ENCODE measurements at places on chromosomes 6 and 20.

DNA sequence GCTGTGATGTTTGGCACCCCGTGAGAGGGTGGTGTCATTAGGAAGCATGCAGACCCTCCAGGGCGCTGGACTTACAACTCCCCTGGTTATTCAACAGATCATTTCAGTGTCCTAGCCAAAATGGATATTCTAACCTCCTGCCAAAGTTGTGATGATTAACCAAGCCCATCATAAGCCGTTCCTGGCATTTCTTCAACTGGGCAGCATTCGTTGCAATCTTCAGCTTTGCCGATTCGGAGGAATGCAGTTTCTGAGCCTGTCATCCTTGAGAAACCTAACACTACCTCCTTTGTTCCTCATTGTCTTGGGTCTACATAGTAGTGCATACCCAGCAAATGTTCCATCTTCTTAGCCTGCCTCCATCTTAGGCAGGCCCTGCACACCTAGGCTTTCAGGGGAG, 79.2 kb upstream of the MAP3K4 start:
- DNase-seq, result no peak

DNA sequence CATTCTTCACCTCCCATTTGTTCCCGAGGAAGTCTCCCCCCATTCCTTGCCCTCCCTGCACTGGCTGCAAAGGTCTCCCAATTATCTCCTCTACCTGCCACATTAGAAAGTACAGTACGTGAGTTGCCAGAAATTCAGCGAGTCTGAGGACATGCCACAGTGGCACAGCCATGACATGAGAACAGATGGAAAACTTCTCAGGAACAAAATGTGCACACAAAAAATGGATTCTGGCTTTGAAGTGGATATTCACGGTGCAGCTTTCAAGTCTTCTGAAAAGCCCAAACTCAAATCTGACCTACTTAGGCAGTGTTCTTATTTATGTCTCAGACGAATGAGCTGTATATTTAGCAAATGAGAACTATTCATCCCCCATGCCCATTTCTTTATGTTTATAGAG, 269.1 kb upstream of the ARID1B start:
- DNase-seq, result no peak

DNA sequence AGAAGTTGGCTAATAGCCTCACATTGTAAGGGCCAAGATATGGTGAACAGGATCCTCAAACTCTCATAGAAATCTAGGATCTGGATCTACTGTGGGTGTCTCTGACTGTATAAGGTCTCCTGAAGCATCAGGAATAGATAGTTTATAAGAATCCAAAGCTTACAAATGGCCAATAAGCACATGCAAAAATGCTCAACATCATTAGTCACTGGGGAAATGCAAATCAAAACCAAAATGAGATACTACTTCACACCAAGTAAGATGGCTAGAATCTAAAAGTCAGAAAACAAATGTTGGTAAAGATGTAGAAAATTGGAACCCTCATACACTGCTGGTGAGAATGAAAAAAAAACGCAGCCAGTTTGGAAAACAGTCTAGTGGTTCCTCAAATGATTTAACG, 14.3 kb upstream of the RNF182 start:
- DNase-seq, result no peak

DNA sequence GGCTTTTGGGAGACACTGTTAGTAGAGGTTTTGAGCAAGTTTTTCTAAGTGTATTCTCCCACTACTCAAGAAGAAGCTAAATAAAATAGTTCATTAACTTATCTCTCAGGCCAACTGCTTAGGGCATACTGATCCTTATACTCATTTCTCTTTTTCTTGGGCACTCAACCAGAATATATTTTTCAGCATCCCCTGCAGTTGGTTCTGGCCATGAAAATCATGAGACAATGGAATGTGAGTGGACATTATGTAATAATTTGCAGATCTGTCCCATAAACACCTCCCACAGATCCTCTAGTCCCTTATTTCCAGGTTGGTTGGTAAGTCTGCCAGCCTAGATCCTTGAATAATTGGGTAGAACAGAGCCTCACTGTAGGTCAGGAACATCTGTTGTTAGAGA, 136.7 kb downstream of the AIG1 start:
- DNase-seq, result no peak

DNA sequence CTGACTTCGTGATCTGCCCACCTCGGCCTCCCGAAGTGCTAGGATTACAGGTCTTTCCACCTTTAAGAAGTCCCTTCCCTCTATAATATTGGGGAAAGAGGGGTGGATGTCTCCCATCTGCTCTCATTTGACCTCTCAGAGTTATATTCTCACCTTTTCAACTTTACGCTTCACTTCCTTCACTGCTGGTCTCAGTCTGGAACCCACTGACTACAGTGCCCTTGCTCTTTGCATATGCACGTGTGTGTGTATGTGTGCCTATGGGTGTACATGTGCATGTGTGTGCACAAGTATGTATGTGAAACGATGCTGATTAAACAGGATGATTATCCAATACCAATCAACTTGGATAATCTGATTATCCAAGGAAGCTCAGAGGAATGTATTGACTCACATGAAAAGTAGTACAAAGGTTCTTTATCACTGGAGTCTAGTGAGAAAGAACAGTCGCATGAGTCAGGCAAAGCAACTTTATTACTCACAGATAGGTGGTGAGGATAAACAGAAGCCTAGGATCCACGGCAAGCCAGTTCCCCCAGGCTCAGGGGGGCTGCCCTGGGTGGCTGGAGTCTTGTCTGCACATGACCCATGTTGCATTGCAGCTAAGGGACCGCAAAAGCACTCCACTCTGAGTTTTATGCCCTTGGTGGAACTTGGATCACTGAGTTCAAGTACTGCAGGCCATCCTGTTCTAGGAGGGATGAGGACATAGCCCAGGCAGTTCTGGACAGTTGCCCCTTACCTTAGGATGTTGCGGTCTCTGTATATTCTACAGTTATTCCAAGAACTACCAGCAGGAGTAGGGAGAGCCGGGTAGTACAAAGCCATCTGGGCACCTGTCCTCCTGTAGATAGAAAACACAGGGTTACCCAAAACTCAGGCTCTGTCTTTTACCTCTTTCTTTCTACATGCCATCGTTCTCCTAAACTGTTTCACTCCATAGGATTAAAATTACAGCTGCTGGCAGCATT, 50.9 kb downstream of the SNRNP48 start:
- no peak for DNase-seq

DNA sequence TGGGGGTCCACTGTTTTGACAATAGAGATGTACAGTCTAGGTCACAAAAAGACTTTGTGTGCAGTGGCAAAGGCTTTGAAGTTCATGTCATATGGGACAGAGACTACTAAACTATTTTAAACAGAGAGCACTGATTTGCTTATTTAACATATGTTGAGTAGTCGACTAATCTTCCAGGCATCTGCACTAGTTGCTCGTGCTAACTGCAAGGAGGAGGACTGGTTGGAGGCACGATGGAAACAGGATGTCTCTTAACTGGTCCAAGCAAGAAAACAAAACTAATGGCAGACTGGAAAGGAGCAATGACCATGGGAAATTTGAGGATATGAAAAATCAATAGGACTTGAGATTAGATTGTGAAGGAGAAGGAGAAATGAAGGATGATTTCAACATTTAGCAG, 28.5 kb upstream of the ERVFRD-1 start:
- DNase-seq, result no peak

DNA sequence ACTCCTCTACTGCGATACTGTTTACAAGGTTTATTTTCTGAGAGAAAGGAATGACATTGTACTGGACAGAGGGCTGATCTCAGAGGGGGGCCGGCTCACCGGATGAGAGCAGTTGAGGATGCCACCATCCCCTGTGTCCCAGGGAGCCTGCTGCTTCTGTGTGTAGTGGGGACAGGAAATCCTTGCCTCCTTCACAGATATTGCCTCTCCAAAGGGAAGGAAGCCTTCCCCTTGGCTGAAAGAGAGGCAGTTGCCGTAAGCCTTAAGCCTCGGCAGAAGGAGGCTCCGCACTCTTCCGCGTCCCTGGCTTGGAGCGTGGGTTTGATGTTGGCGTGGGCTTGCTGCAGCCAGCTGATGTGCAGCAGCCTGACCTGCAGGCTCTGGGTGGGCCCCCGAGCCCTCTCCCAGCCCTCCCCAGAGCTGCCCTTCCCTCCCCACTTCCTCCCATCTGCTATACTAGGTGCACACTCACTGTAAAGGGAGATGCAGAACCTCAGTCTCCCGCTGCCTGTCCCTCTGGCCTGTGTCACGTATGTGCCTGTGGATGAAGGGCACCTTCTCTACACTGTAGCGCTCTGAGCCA, 45.7 kb upstream of the RPS6KA2 start:
- no peak for DNase-seq

- DNase-seq, result no peak
These were observed 227.0 kb upstream of the MARCKS start for GRCh38 chr6:113629975-113630737.

- DNase-seq, result no peak
These were observed 154.7 kb upstream of the LAMP5 start for GRCh38 chr20:9359561-9360308.

DNA sequence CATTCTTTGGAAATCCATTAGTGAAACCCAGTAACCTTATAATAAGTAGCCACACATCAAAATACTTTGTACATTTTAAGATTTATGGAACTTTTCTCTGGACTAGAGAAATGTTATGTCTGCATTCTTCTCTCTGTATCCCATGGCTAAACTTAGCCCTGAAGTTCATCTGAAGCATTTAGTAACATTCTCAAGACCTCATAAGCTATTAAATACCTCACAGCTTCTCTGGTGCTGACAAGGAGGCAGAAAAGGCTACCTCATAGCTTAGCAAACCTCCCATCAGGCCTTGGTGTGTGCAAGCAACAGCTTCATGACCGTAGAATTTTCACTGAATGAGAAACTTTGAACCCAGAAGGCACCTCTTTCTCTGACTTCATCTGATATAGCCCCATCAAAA, 38.9 kb upstream of the HDGFL1 start:
- no peak for DNase-seq

DNA sequence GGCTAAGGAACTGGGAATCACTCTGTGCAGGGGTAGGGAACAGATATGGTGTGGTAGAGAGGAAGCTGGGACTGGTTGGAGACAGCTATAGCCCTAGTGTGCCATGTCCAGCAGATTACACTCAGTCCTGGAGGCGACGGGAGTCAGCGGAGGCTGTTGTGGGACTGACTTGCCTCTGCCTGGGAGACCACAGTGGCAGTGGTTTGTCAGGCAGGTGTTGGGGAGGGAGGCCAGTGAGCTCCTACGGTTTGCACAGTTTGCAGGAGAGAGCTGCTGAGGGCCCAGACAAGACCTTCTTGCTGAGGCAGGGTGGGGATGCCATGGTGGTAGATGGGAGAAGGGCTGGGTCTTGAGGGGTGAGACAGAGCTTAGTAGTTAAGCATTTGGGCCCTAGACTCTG, 4.9 kb downstream of the PLCG1 start:
- DNase-seq, result no peak

DNA sequence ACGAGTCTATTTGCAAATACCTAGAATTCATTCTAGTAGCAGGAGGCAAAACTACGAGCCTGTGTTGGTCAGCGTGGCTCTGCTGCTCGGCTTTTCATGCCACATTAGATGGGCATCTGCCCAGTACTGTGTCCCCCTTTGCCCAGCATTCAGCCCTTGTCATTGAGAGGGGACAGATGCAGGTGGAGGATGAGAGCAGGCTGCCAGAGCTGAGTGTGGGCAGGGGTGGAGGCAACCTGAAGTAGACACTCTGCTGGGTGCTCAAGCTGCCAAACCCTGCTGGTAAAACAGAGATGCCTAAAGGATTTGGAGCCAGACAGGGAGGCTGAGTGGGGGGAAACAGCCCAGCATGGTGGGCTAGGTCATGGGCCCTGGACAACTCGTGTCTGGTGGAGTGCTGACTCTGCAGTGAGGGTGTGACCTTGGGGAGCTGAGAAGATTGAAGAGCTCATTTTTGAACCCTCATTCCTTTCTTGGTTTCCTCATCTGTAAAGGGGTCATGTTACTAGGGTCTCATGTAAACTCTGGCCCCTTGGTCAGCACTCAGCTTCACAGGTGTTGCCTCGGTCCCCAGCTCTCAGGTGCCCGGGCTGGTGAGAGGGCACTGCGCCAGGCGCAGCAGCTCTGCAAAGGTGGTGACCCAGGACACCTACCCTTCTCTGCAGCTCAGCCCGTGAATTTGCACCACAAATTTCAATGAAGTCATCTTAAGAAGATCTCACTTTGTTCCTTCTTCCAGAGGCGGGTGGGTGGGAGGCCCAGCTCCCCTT, 64.2 kb upstream of the BHLHE23 start:
- no peak for DNase-seq

DNA sequence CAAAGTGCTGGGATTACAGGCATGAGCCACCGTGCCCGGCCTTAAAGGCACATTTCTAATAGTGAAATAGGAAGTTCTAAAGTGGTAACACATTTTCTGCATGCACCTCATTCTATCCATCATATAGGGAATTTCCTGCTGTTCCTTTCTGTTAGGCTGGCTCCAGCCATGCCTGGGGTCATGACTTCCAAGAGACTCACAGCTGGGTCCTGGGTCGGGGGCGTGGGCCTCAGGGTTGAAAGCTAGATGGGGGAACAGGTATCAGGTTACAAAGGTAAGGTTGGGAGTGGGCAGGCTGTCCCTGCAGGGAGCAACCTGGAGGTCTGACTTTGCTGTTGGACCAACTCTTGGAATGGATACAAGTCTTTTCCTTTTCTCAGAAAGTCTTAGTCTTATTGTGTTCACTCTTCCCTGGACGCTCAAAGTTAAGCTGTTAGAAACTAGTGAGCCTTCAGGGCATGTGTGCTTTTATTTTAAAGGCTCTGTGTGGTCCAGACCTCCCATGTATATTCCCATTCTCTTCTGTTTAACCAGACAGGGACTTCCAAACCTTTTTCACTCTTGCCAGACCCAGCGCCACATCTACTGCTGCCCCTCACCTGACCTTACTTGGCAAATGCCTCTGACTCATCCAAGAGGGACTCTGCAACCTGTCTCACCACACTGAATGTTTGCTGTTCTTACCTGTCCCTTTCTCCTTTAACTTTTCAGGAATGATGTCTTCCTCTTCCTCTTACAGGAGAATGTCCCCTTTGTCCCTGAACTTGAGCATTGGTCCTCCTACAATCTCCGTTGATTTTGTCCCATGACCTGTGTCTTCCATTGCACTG, 64.4 kb downstream of the TMEM170B start:
- no peak for DNase-seq

DNA sequence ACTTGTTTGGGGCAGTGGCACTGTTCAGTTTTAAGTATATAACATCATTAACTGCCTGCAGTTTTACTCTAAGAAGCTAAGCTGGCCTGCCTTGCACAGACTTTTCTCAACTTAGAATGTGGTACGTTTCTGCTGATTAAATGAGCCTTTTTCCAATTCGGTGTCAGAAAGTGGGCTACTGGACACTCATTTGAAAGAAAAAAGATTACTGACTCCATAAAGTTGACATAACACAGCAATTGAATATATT, 2.1 kb downstream of the ZMYND8 start:
- DNase-seq, result no peak

GRCh38 chr6:21371676-21372171, 221.8 kb upstream of the SOX4 start:
- no peak for DNase-seq

GRCh38 chr20:905396-905961, 10.7 kb downstream of the ANGPT4 start:
- DNase-seq, result no peak

- no peak for DNase-seq
These were observed 397.2 kb downstream of the SAMD5 start for GRCh38 chr6:147905711-147906110.

- DNase-seq, result no peak
These were observed 287.6 kb downstream of the PHF3 start for GRCh38 chr6:63923139-63923739.

- no peak for DNase-seq
These were observed 825 bp downstream of the RIMS1 start for GRCh38 chr6:71887006-71887743.

Data from mesothelial cell of epicardium (in vitro differentiated cells).